ENCODE measurements at places on chromosomes 11 and 22.

- no peak for ATAC-seq
These were observed 1532.9 kb upstream of the RAG2 start for GRCh38 chr11:38130976-38131375.

GRCh38 chr11:79973721-79974617 is 533.1 kb upstream of the TENM4 start:
- ATAC-seq: peak; percentile 55

GRCh38 chr11:10728789-10729472 is 22.1 kb upstream of the CTR9 start:
- no peak for ATAC-seq

DNA sequence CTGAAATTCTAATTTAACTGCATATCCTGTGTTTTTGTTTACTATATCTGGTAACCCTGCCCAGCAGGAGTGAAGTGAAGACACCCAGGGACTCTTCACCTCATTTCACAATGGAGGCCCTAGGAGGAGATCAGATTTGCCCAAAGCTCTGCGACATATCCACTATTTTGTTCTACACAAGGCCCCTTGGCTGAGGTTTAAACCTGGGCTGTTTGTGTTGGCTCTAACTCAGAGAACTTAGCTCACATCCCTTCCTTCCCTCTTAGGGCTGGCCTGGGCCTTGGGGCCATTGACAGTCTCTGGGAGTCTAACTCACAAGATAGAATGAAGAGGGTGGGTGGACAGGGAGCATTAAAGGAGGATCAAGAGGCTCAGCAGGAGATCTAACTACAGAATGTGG is 8.2 kb upstream of the PLA2G3 start:
- ATAC-seq: peak; percentile 64

DNA sequence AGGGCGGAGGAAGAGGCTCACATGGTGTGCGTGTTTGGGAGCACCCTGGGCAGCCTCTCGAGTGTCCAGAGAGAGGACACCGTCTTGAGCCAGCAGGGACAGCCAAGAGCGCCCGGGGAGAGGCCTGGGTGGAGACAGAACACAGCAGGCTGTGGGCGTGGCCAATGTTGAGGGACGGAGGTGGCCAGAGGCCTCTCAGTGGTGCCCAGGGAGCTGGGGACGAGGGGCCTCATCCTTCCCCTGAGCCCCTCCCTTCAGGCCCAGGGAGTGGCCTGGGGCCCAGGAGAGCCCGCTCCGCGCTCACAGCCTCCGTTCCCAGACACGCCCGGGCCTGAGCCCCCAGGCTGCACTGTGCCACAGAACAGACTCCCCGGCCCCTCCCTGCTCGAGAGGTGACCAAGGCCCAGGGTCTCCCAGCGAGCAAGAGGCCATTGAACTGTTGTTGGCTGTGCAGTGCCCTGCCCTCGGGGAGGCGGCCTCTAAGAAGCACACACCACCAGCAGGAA is 48.4 kb downstream of the CDKN1C start:
- ATAC-seq: peak; percentile 96

GRCh38 chr11:41926339-41926738 is 466.9 kb upstream of the LRRC4C start:
- no peak for ATAC-seq

Measured in gastroesophageal sphincter (tissue), 4 donors.